ENCODE measurements at places on chromosomes 13 and 19.

DNA sequence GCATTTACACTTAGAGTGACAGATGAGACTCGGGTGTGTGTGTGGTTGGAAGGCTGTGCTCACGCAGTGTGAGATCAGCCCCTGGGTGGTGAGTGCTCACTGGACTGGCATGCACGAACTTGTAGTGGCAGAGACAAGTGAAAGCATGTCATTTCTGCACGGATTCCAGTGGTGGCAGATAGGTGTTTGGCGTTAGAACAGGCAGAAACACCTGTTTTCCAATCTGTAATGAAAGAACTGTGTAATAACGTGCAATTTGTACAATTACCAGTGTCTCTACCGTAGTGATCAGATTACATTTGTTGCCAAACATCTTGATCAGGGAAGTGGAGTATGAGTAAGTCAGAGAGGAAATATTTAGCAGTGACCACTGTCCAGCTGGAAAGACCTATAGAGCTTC is 8.2 kb downstream of the LAMP1 start:
- no peak for DNase-seq

DNA sequence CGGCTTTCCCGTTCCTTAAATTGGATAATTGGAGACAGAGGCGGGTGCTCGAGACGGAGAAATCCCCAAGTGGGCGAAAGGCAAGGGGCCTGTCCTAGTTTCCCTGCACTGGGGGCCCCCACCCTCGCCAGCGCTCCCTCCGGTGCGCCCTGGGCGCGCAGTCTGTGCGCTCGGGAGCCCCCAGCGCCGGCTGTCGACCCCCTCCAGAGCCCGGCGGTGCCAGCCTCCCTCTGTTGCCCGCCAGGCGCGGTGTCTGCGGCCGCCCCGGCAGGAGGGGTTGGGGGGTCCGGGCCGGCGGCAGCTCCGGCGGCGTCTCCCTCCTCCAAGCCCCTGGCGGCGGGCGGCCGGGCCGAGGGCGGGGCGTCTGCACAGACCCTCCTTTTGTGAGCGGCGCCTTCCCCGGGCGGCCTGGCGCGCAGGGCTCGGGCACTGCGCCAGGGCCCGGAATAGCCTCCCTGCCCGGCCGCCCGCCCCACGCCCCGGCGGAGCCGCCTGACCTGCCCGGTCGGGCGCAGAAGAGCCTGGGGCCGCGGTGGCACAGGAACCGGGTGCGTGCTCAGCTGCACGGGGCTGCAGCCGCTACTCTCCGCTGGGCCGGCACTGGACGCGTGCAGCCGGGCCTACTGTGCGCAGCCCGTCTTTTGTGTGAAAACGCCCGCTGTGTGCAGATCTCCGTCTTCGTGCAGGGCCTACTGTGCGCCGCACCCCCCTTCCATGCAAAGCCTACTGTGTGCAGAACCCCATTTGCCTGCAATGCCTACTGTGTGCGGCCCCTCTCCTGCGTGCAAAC is 13.2 kb downstream of the GADD45B start:
- DNase-seq = no peak

GRCh38 chr13:33728271-33729037 is 89.5 kb upstream of the RFC3 start:
- DNase-seq = no peak

GRCh38 chr19:55179606-55180484 is at the start of gene SYT5:
SYT5 (minus strand) TSS chr19:55180289; CDS start chr19:55179041, 1,248 bp downstream.
- DNase-seq = no peak

DNA sequence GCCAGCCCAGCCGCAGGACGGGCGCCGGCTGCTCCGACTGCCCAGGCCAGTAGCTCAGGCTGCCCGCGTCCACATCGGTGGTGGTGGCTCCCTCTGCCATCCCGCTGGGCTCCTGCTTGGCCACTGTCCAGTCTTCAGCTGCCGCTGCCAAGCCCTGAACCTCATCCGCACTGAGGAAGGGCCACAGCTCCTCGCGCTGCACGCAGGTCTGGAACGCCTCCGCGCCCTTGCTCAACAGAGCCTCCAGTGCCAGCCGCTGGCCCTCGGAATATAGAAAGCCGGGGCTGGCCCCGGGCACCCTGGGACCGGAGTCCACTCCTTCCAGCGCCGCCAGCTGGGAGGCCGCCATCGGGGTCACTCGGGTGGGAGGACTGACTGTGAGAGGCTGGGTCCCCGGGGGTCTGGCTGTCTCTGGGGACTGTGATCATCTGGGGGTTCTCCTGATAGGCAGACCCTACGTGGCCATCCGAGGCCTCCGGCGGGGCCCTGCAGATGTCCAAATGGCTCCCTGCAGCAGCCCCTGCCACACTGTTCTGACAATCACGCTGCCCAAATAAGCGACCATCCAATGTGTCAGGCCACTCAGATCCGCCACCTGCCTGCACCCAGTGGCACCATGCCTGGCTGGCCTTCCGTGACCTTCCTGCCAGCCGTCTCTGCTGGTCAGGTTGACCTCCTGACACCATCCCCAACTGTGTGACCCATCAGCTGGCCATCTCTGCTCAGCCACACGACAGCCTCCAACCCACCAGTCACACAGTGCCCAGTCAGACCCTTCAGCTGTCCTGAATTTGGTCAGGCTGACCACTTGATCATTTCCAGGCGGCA is 1.6 kb downstream of the FAM83E start:
- DNase-seq = no peak

- DNase-seq = no peak
Measured at GRCh38 chr13:71661921-71662320, 205.1 kb downstream of the DACH1 start.

DNA sequence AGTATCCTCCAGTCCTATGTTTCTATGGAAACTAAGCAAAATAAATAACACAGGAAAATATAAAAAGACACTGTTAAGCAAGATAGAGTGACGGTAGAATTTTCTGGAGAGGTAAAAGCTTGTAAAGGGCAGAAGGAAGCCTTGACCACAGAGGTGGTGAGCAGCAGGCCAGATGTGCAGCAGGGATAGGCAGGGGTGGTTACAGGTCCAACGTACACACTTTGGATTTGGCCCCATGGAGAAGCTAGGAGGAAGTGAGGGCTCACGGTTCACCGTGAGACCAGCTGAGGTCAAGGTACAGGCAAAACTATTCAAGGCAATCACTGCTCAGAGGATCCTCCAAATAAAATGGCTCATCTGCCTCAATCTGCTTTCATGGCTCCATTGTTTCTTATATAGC is 242.8 kb downstream of the B3GLCT start:
- no peak for DNase-seq

DNA sequence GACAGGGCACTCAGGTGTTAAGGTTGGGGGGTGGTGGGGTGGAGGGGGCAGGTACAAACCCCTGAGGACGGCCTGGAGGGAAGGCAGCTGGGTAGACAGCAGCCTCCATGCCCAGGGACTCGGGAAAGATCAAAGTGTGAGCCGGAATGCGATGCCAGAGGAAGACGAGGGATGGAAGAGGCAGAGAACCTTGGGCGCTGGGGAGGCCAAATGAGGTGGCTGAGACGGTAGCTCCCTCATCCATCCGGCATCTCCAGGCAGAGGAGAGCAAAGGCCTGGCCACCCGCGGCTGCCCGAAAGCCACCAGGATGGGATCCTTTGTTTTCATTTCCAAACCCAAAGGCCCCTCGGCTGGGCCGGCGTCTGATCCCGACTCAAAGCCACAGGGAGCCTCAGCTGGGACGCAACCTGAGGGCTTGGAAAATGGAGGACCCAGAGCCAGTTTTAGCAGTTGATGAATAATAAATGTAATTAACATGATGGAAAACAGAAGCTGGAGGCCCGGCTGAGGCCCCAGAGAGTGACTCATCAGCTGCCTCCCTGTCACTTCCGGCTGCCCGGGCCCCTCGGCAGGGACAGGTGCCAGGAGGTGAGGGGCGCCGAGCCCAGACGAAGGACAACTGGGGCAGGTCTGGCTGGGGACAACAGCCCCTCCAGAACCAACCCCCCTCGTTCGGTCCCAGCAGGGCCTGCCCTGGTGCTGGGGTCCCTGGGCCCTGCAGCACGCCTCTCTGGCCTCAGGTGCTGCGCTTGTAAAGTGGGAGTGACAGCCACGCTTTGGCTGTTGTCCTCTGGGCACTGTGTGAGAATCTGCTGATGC is 61.6 kb downstream of the CEBPG start:
- no peak for DNase-seq

DNA sequence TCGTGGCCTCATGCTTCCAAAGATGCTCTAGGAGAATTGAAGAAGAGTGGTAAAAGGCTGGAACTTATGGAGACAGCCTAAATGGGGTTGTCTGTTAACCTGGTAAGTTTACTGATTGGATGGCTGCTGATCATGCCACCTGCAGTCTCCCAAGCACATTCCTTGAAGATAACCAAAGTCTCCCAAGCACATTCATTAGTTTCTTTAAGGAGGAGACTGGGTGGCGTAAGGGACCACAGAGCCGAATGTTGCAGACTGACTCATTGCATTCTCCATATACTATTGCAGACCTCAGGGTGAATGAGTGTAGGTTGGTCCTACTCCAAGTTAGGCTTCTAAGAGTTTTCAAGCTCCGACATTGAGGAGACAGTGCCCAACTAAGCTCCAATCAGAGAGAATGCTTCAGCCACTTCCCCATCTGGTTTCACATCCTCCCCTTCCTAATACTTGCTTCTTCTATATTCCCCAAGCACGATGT is at the start of gene IGFL3:
Gene IGFL3 (minus strand): TSS at position 51 of the 478 bp plus-strand sequence. CDS start 39 bp downstream, at position 12.
- no peak for DNase-seq

GRCh38 chr13:44938854-44939253 is 50.4 kb downstream of the NUFIP1 start:
- no peak for DNase-seq

GRCh38 chr19:18529782-18530181 is 7.9 kb upstream of the ELL start:
- no peak for DNase-seq

- DNase-seq = no peak
Measured at GRCh38 chr13:88544836-88545235, 873.7 kb downstream of the SLITRK5 start.

DNA sequence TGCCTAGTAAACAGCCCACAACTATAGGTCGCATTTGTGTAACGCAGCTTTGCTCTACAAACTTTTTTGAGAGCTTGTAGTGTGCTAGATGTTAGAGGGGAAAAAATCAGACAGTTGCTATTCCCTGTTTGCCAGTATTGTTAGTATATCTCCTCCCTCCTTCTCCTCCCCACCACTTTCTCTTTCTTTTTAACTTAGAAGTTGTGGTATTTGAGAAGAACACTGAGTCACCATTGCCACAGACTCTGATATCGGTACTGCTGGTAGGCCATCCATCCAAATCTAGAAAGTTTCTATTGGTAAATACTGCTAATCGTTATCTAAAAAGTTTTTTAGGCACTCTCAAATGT is 666 bp downstream of the POMP start:
- no peak for DNase-seq

DNA sequence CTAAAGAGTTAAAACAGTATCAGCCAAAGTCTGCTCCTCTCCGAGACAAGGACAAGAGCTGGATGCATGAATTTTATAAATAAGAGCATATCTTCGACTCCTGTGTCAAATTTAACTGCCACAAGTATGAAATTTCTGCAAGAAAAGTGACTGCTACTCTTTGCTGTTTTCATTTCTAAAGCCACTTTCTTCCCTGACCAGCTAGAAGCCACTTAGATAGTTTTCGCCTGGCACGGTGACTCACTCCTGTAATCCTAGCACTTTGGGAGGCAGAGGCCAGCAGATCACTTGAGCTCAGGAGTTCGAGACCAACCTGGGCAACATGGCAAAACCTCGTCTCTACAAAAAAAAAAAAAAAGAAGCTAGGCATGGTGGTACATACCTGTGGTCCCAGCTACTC is 61.3 kb downstream of the ENOX1 start:
- DNase-seq = no peak

DNA sequence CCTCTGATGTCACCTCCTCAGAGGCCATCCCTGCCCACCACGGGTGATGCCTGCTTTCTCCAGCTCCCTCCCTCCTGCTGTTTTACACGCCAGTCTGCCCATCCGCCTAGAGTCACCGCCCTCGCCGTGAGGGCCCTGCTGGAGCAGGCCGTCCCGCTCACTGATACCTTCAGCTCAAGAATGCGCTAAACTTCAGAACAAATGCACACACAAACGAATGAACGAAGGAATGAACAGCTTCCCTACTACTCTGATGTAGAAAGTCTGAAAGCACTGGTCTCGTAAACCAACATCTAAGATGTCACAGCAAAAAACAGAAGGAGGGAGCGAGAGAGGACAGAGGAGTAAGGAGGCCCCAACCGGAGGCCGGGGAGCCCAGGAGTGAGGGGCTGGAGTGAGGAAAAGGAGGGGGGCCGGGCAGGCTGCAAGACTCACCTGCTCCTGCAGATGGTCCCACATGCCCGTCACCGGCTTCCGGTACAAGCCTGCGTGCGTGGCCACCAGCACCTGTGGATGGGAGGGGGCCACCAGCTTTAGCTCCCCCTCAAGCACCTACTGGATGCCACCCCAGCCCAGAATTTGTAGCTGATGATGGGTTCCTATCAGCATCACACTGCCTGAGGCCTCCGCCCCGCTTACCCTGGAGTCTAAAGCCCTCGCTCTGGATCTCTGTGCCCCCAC is 4.0 kb downstream of the PNKP start:
- DNase-seq = no peak

- no peak for DNase-seq
Measured at GRCh38 chr13:32845952-32846950, 170.0 kb upstream of the KL start.

GRCh38 chr13:113948034-113948742 is 25.7 kb downstream of the C13orf46 start:
- DNase-seq = no peak

DNA sequence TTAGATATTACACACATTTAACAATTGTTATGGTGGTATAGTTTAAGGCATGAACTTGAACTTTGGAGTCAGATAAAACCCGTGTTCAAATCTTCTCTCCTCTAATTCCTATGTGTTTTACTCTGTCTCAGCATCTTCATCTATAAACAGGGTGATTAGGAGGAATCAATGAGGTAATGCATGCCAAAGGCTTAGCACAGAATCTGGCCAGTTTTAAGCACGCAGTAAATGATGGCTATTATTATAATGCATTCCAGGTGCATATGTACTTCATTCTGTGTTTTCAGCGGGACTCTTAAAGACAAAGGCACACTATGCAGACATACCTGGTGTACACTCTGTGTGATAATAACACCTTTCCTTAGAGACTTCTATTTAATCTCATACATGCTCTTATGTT is 88.0 kb upstream of the FRY start:
- DNase-seq = no peak
